Ascending aorta (tissue), 2 donors: ENCODE measurements at places on chromosomes 1 and 21.

GRCh38 chr1:153698020-153698922 is 19.8 kb downstream of the NPR1 start:
- DNase-seq: peak; percentile 54

DNA sequence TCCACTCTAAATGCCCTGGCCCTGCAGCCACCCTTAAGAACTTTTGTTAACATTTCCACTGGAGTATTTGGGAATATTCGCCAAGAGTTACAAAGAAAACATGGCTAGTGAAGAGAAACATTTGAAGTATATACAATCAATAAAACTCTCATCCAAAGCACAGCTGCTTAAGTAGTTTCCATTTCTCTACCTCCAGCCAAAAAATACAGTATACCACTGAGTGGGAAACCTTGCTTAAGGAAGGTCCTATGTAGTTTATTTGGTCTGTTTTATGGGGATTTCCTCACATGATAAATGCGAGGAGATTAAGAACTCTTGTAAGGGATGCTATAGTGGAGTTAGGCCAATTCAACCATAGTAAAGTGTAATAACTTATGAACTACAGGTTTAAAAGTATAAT is 382.5 kb downstream of the NEGR1 start:
- no peak for DNase-seq

- DNase-seq: no peak
These were observed 52.9 kb upstream of the ATP2B4 start for GRCh38 chr1:203573730-203574129.

DNA sequence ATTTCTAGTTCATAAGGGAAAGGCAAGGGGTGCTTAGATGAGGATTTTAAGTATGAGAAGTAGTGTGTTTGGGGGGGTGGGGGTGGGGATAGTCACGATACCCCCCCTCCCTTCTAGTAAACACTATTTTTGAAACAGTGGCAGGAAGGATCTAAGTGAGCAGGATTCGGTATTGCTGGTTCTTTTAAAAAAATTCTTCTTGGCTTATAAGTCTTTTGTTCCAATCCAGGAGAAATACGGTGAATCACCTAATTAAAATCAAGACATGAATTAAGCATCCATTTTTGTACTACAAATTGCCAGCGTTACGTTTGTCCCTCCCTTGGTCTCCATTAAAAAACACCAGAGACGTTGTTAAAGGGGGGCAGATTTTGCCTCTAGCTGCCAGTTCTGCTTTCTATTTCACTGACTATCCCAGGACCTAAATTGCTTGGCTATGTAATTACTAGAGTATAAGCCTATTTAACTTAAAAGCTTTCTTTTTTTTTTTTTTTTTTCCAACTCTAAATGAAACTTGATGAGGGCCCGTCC is 911 bp downstream of the LMO4 start:
- DNase-seq: no peak

DNA sequence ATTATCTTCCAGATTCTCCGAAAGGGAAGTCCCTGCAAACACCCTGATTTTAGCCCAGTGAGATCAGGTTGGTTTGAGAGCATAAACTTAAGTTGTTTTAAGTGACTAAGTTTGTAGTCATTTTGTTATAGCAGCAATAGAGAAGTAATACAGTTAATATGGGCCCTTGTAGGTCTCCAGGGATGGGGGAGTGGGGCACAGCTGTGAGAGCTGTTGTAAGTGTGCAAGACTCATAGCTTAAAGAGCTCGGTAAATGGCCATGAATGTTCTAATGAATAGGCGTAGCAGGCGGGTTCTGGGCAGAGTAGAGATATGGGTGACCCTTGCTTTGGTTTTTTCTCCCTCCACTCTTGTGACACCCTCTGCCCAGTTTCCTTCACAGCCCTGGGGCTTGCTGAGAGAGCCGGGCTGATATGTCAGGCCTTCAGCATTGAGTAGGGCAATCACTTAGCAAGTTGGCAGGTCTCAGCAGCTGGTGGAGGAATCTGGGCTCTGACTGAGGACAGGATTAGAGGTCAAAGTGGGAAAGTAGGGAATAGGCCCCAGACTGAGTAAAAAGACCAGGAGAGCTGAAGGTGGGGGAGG is 16.0 kb upstream of the ID3 start:
- no peak for DNase-seq

DNA sequence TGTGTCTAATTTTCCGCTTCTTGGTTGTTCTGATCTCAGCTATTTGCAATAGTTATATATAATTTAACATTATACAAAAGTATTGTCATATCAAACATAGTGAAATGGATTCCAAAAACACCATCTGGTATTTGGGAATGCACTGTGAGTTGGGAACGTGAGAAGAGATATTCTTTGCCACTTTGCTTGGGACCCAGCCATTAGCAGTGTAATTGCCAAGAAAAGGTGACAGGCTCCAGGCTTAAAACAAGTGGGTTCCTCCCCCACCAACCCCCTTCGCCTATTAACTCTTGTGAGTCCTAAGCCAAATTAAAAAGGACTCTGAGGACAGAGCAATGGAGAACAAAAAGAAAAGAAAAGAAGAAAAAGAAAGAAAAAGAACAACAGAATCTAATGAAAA is 186.7 kb upstream of the NFIA start:
- no peak for DNase-seq

- no peak for DNase-seq
These were observed 58.8 kb downstream of the GALNT2 start for GRCh38 chr1:230125640-230126528.

DNA sequence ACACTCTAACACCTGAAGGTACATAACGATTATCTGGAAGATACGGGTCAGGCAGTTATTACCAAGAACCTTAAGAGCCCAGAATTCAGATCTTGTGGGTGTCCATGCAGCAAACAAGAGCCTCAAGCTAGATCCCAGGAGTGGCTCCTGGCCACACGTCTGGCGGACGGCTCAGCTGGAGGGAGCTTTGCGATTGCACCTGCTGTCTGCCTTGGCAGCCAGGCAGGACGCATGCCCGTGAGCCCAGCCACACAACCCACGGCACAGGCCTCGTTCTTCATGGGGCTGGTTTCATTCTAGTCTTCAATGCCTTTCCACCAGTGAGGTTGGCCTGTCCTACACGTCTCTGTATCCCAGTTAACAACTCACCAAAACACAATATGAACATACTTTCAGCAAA is 5.7 kb downstream of the CCNL2 start:
- no peak for DNase-seq

- DNase-seq: no peak
These were observed 12.7 kb downstream of the MEF2D start for GRCh38 chr1:156487862-156488261.

- no peak for DNase-seq
These were observed 7.3 kb upstream of the USP1 start for GRCh38 chr1:62429581-62429980.

- no peak for DNase-seq
These were observed 138.1 kb upstream of the ADAMTS5 start for GRCh38 chr21:27104846-27105431.

DNA sequence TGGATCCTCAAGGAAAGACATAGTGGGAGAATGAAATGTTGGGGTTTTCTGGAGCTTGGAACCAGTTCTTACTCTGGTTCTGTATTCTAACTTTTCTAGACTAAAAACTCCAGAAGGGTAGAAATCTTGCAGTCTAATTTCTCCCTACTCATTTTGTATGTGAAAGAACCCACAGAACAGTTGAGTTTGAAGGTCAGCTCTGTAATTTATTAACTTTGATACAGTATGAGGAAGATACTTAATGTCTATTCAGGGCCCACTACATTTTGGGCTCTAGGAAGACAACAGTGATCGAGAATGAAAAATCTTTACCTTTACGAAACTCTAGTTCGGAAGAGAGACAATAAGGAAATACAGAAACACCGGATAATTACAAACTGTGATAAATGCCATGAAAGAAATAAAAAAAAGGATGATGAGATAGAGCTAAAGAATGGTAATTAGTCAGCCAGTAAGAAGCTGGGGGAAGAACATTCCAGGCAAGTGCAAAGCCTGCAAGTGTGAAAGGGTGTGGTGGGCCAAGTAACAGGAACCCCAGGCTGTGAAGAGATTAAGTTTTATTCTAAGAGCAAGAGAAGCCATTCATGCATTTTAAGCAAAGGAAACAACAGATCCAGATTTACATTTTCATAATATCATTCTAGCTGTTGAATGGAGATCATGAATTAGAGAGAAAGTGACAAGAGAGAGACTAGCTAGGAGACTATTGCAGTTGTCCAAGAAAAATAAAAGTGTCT is 159.9 kb upstream of the HMCN1 start:
- no peak for DNase-seq

DNA sequence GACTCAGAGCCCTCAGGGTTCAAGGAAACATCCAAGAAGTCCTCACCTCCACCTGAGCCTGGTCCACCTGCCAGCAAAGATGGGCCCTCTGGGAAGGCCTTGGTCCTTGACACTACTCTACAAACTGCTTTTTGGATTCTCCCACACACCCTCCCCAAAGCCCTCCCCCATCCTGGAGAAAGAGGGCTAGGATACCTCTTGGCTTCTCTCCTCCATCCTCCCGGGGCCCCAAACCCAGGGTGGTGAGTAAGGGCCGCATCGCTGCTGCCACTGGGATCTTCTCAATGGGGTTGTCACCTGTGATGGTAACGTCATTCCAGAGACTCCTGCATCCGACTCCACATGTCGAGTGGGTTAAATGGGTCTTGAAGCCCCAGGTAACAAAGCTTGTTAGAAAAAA is 26.6 kb downstream of the MATN1 start:
- DNase-seq: no peak

DNA sequence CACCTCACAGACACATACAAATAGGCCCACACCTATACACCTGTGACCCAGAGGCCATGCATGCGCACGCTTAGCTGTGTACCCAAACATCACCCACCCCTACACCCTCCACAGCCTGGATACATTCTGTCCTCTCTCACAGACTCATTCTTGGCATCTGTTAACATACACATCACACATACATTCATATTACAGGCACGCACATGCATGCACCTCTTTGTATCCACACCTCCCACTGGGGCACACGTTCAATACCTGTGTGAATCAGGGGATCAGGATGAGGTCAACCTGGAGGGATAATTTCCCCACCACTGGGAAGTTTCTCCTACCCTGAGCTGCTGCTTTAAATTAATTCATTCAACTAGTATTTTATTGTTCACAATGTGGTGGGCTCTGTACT is 35.6 kb upstream of the EPB41 start:
- DNase-seq: no peak

DNA sequence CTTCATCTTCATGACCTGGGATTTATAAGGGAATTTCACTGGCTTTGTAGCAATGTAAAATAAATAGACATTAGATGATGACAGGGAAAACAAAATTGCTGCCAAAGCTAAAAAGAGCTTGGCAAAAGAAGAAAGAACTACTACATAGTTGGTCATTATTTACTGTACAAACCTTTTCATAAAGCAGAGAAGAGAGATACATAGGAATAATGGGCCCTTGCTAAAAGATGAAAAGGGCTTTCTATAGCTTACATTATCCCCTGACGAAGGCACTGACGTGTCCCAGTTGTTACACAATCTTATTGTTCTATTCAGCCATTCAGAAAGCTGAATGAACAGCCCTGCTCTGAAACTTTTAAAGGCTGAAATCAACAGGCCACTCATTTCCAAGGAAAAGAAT is 57.1 kb downstream of the ZC3H11B start:
- no peak for DNase-seq

GRCh38 chr1:22835636-22836319 is 125.1 kb downstream of the EPHB2 start:
- no peak for DNase-seq

DNA sequence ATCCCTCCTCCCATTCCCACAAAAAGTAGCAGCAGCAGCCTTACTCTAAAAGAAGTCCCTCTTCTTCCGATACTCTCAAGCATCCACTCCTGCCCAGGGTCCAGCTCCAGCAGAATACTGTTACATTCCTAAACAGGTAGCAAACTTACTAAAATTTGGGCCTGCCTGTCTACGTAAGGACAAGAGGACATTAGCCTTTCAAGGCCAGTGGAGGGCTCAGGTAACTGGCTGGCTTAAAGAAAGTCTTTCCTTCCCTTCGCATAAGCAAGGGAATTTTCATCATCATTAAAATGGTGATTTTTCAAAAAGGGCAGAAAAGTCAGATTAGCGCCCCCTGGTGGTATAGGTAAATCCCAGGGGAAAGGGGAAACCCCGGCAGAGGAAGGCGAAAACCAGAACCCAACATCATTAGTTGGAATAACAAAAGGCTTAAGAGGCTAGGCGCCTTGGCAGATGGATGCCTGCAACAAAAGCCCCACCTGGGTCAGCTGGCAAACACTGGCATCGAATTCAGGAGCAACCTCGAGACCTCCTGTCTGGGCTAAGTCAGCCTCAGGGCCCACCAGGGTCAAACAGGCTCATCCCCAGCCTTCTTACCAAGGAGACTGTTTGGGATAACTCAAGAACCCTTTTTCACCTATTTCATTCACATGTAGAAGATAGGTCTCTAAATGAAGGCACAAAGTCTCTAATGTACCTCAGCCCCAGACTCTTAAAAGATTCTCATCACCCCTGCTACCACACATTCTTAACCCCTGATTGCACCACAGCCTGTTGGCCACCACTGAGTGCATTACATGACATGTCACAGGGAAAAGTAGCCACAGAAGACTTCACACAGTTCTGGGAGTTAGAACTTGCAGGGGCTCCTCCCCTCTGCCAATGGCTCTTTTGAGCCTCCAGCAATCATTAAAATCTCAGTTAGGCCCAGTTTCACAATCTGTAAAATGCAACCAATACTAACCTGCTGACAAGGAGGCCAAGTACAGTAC is 36.7 kb downstream of the ERI3 start:
- no peak for DNase-seq

DNA sequence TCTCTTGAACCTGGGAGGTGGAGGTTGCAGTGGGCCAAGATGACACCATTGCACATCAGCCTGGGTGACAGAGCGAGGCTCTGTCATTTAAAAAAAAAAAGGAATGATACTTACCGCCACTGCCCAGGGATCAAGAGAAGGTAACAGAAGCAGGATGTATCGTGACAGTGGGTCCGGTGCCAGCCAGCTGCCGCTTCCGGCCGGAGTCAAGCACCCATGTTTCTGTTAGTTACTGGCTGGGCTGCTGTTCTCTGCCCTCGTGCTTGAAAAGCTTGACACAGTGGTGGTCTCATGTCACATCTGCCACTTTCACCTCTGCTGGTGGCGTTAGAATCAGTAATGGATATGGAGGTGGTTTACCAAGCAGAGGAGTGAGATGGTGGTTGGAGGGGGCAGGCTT is 21.0 kb downstream of the IFNGR2 start:
- no peak for DNase-seq

GRCh38 chr1:8427986-8428385 is 110.1 kb downstream of the SLC45A1 start:
- peak; percentile 72 for DNase-seq

DNA sequence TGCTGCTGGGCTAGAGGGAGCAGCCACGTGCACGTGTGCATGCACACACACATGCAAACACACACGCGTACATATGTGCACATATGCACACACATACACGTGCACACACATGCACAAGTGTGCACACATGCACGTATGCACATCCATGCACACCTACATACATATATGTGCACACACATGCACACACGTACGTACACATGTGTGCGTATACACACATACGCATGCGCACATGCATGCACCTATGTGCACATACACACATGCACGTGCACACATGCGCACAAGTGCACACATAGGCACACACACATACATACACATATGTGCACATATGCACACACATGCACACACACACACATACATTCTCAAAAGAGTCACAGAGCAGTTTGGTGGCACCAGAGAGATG is 85.9 kb upstream of the SLC25A33 start:
- DNase-seq: no peak

- no peak for DNase-seq
These were observed 1.1 kb downstream of the LRRC8C start for GRCh38 chr1:89633800-89634625.

GRCh38 chr1:46615735-46616134 is 876 bp downstream of the MOB3C start:
- no peak for DNase-seq
